ENCODE measurements at places on chromosomes 16 and 17.
A peak's percentile ranks its signal among the peaks of the same experiment; 100 is the strongest.

DNA sequence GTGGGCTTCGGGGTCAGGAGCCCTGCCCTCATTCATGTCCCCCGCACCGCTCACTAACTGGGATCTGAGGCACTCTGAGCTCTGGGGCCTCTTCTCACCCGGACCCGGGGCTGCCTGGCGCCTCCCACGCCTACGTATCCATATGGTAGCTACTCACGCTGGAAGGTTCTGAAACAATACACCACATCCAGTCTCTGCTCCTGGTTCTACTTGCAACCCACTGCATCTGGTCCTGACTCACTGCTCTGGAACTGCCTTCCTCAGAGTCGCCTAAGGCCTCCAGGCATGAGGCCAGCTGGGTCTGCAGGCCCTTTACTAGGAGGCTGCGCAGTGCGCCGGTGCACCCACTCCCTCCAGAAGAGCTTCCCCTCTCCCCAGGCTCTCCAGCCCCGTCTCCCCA is 18.1 kb downstream of the USP36 start:
- no peak for DNase-seq

GRCh38 chr17:59338498-59338897 is 7.0 kb downstream of the YPEL2 start:
- DNase-seq = no peak

GRCh38 chr17:70961341-70961740 is 792.0 kb downstream of the KCNJ2 start:
- DNase-seq = no peak

DNA sequence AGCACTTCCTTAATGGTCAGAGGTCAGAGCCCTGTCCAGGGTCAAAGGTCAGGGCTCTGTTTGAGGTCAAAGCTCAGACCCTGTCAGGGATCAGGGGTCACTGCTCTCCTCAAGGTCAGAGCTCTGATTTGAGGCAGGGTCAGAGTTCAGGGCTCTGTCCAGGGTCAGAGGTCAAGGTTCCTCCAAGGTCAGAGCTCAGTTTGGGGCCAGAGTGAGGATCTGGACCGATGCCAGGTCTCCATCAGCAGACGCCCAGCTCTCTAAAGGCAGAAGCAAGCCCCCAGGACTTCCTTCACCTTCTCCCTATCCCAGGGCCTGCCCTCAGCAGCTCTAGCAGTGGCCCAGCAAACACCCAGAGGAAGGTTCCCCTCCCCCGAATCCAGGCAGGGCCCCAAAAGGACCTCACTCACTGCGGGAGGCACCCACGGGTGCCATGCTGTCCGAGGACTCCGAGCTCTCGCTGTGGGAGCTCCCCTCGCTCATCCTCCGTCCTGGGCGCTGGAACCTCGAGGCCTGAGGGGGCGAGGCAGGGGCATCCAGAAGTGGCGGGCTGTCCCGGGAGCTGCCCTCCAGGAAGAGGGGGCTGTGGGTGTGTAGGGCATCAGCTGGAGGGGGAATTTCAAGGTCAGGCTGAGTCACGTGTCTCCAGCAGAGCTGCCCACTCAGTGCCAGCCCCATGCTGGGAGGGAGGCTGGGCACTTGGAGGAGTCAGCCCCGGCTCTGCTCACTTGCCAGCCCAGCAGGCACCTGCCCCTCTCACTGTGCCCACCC is 26.7 kb downstream of the PIMREG start:
- DNase-seq = no peak

- DNase-seq = no peak
Measured at GRCh38 chr16:67537636-67538591, 9.3 kb downstream of the RIPOR1 start.

DNA sequence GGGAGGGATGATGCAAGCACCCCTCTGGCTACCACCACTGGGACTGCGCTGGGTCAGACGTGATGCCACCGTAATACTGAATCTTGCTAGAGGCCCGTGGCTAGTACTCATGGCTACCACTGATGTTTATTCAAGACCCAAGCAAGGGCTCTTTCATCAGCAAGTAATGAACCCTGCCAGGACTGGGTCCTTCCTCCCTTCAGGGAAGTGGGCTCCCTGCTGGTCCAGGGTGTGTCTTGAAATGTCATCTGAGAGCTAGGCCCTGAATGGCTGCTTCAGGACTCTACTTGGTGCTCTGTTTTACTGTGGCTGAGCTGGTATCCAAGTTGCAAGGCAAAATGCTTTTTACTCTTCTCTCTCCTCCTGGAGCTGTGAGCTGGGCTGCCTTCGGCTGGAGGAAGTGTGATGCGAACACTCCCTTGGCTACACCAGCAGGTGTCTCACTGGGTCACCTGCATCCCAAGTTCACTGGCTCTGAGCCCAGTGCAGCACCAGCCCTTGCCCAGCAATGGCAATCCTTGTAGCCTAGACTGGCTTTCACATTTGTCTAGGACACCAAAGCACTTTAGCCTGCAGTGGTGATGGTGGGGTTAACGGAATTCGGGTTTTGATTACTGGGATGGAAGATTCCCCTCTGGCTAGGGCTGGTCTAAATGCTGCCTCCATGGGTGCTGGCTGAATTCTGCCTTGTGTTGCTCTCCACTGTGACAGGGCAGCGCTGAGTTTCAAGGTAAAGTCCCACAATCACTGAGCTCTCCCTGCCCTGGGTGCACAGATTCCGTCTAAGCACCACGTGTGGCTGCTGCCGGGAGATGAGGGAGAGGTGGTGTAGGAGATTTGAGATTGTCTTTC is 98.6 kb downstream of the USP22 start:
- peak; percentile 75 for DNase-seq

DNA sequence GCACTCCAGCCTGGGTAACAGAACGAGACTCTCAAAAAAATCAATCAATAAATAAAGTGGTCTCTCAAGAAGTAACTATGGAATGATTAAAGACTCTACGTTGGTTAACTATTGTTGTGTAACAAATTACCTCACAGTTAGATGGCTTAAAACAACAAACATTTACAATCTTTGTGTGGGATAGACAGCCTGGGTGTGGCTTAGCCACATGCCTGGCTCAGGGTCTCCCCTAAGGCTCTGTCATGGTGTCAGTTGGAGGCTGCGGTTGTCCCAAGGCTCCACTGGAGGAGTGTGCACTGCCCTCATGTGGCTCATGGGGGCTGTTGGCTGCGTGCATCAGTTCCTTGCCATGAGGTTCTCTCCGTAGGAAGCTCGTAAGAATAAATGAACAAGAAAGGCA is 294.5 kb downstream of the SNX29 start:
- DNase-seq = peak; percentile 57

DNA sequence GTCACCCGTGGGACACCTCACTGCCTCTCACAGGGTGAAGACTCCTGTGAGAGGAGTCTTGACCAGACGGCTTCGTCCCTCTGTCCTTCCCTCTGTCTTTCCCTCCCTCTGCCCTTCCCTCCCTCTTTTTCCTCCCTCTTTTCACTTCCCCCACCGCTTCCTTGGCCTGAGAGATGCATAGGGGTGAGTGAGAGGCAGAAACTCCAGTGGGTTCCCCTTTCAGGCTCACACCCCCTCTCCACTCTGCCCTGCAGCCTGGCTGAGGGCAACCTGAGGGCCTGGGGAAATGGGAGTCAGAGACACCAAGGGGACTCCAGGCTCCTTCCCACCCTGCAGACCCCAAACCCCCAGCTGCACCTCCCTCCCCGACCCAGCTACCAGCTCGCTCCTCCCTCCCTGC is 14.6 kb upstream of the KRT17 start:
- DNase-seq = no peak

DNA sequence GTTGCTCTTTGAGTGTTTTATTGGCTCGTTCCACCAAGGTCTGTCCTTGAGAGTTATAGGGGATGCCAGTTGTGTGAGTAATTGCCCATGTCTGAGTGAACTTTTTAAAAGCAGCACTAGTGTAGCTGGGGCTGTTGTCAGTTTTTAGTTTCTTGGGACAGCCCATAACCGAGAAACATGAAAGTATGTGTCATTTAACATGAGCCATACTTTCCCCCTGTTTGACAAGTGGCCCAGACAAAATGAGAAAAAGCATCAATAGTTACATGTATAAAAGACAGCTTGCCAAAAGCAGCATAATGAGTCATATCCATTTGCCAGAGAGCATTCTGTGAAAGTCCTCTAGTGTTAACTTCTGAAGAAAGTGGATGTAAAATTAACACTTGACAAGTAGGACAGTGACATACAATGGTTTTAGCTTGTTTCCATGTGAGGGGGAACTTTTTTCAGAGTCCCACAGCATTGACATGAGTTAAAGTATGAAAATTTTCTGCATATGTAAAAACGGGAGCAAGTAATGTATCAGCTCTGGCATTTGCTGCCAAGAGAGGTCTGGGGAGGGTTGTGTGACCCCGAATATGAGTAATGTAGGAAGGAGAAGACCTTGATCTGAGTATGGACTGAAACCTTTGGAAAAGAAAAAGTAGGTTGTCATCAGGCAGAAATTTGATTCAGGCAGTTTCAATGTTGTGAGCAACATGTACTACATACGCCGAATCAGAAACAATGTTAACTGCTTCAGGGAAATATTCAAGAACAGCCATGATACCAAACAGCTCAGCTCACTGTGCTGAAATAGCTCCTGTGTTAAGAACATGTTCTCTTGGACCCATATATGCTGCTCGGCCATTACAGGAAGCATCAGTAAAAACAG is 56.8 kb upstream of the ARL4D start:
- no peak for DNase-seq

Measured in NCI-H1105 treated with DMSO at 0.1 percent for 48 hours (cell line).